CD4-positive, alpha-beta memory T cell (primary cell): ENCODE measurements at places on chromosomes 11 and 22. TPM values are rescaled to one million over a fixed set of nuclear protein-coding genes. Genes with fewer than 3 reads are reported as not detected.

The OR52H1 gene
- total RNA-seq: not detected

The CADM1 gene
- total RNA-seq: 3.8 TPM

- peak; percentile 42 for DNase-seq
Measured at GRCh38 chr11:121321614-121322243, 29.2 kb downstream of the SC5D start.

DNA sequence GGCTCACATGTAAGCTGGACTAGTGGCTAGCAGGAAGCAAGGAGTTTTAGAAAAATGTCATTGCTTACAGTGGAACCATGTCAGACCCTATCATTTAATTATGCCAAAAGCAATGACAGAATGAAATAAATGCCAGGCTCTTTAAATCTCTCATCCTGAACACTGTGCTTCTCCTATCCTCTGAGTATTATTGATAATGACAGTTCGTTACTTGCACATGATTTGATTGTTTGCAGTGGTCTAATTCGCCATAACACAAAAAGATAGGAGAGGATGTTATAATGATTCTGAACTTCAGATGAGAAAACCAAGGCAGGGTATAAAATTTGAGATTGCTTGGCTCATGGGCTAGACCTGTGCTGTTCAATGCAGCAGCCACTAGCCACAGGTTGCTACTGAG lies 68.2 kb downstream of the FLI1 start:
- DNase-seq: no peak
